ENCODE measurements at places on chromosomes 5 and 9.

DNA sequence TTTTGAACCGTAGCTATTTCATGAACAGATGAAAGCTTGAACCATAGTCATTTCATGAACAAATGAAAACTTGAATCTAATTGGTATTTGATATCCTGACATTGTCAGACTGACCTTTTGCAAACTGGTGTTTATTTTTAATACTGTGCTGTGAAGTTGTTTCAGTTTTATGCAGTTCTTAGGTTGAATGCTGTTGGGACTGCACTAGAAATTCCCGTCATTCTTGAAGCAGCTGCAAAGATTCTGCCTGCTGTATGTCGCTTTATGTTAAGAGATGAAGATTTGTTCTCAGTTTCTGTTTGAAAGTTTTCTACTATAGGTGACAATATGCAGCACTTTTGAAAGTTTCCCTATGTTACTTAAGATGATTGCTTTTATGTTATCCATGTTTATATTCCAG is 22.5 kb upstream of the FAM120AOS start:
- DNase-seq = no peak

GRCh38 chr5:57491369-57491965 is 8.9 kb upstream of the ACTBL2 start:
- no peak for DNase-seq

DNA sequence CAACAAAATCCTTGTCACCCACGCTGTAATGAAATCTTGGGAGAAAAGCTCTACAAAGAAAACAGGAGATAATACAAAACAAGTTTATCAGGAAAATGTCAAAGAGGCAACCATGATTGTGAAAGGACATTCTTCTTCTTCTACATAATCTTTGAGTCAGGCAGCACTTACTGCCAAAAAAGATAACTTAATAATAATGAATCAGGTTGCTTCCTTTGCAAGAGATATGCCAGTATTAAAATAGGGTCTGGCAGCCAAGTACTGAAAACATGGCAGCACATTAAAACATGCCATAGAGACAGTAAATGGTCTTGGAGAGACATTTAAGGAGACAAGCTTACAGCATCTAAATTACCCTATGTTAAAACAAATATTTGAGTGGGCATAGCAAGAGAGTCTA is 1573.4 kb downstream of the EFNA5 start:
- DNase-seq = no peak

- DNase-seq = no peak
Observed at GRCh38 chr5:173236531-173237142, 1.6 kb upstream of the NKX2-5 start.

GRCh38 chr9:70466976-70467561 is 52.6 kb upstream of the KLF9 start:
- DNase-seq = no peak

DNA sequence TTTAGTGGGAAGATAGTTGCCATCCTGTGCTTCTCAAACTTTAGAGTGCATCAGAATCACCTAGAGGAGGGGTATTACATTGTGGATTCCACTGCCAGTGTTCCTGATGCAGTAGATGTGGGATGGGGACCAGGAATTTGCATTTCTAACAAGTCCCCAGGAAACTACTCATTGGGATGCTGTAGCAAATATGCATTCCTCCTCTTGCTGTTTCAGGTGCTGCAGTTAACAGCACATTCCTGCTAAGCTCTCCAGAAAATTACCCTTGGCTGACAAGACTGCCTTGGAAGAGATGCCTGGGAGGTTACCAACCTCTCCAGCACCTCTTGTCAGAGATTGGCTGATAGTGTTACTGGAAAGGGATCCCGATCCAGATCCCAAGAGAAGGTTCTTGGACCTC is 270.5 kb downstream of the OSTF1 start:
- DNase-seq = no peak

- DNase-seq = no peak
Observed at GRCh38 chr5:60586307-60586901, 113.6 kb downstream of the DEPDC1B start.

Data from hypothalamus (tissue), 51 donors.